ENCODE measurements at places on chromosomes 7 and 10. TPM values are rescaled to one million over a fixed set of nuclear protein-coding genes. Genes with fewer than 3 reads are reported as not detected.

DMBT1 gene
- 3.1 TPM for total RNA-seq

ZNF503 gene
- total RNA-seq, result 13.6 TPM

GNGT1 gene
- total RNA-seq, result 20.3 TPM

MRLN gene
- total RNA-seq, result 23.1 TPM

FXYD4 gene
- not detected for total RNA-seq

TFR2 gene
- 6.2 TPM for total RNA-seq

COL28A1 gene
- total RNA-seq, result 5.5 TPM

SLC4A2 gene
- total RNA-seq, result 69.0 TPM

TPST1 gene
- total RNA-seq, result 51.5 TPM

INMT gene
- 3.2 TPM for total RNA-seq

TCF7L2 gene
- total RNA-seq, result 21.1 TPM

MEIG1 gene
- total RNA-seq, result not detected

ATOH7 gene
- total RNA-seq, result 11.4 TPM

AGBL3 gene
- total RNA-seq, result 5.8 TPM

IDI2 gene
- not detected for total RNA-seq

ADAM8 gene
- 4.0 TPM for total RNA-seq

PGAM2 gene
- 23.7 TPM for total RNA-seq

ELFN1 gene
- total RNA-seq, result 21.5 TPM

PRLHR gene
- not detected for total RNA-seq

SLC39A12 gene
- total RNA-seq, result 18.0 TPM

MSANTD7 gene
- 28.4 TPM for total RNA-seq

EGR2 gene
- 2.3 TPM for total RNA-seq

PNLIPRP2 gene
- total RNA-seq, result not detected

TNKS2 gene
- 108 TPM for total RNA-seq

CRPPA gene
- total RNA-seq, result 9.6 TPM

DPP6 gene
- 12.1 TPM for total RNA-seq

CAMK2B gene
- 39.1 TPM for total RNA-seq

Data from camera-type eye (tissue), 1 donor.